ENCODE measurements at places on chromosomes 2 and 18. TPM values are rescaled to one million over a fixed set of nuclear protein-coding genes. Genes with fewer than 3 reads are reported as not detected.

Gene DOK6
- 0.54 TPM for polyA plus RNA-seq

Gene CAPN14
- not detected for polyA plus RNA-seq

Gene RAB6C
- polyA plus RNA-seq, result not detected

Gene ALPI
- polyA plus RNA-seq, result not detected

Gene EFR3B
- polyA plus RNA-seq, result 0.08 TPM

Gene CYRIA
- polyA plus RNA-seq, result 25.3 TPM

Gene CROCC2
- polyA plus RNA-seq, result not detected

Gene RAD51AP2
- polyA plus RNA-seq, result not detected

Gene GULP1
- not detected for polyA plus RNA-seq

Gene WNT6
- polyA plus RNA-seq, result not detected

Gene CHST9
- not detected for polyA plus RNA-seq

Gene KCNE4
- polyA plus RNA-seq, result not detected

Gene TSPYL6
- polyA plus RNA-seq, result not detected

Gene SERPINB13
- not detected for polyA plus RNA-seq

Gene SLC14A1
- polyA plus RNA-seq, result 12.4 TPM

GRCh38 chr2:182943339-182943738 is 76.9 kb upstream of the FRZB start:
- no peak for DNase-seq

DNA sequence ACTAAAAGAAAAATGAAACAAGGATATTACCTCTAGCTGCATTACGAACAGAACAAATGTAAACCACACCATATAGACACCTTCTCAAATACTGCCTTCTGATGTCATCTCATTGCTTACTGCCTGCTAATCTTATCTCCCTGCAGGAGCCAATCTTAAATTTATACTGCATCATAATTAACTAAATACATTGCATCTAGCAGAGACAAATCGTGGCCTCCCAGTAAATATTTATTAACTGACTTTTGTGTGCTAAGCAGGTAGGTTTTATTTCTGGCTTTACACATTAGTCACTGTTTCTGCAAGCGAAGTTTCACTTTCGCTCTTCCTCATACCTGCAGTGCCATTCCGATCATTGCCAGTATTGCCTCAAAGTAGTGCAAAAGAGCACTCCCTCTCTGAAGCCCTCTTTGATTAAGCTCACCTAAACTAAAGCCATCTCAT is 67.5 kb downstream of the SPATS2L start:
- DNase-seq, result peak; percentile 30

GRCh38 chr2:191705701-191706100 is 27.8 kb downstream of the NABP1 start:
- no peak for DNase-seq

DNA sequence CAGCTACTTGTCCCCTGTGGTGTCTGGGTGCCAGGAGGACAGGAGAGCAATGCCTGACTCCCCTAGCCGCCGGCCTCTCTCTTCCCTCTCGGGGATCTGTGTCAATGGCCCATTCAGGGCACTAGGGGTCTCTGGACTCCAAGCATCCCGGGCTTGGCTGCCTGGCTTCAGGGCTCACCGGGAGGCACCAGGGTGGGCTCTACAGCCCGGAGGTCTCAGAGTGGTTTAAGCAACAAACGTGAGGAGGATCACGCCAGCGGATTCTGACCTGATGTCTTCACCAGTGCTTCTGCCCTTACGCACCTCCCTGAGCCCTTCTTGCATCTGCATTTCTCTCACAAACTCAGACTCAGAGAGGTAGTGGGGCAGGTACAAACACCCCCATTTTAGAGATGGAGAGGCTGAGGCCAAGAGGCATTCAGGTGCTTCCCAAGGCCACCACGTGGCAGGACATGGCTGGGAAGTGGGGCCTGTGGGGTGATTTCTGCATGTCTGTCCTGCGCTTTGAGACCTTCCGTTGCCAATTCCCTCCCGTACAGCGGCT is 243.0 kb downstream of the CELF4 start:
- DNase-seq, result no peak

DNA sequence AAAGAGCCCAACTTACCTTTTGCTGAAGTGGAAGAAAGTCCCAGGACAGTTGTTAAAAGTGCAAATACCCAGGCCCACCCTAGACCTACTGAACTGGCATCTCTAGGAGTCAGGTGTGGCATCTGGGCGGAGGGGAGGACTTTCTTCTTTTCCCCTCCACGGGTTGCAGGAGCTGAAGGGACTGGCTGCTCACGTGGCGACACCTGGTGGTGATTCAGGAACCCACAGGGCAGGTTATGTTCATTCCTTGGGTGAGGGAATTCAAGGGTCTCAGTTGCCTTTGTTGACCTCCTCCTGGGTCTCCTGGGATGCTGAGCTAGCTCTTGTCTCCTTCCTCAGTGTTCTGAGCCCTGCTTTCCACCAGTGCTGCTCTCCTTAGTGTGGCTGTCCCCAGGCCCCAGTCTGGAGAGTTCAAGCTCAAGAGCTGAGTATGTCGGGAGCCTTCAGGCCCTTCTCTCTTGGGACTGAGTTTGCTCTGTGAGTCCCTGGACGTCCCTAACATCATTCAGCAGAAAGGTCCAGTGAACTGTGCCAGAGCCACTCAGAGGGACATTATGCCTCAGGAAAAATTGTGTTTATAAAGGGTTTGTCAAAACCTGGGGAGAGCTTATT is 56.9 kb downstream of the DYSF start:
- DNase-seq, result peak; percentile 63

DNA sequence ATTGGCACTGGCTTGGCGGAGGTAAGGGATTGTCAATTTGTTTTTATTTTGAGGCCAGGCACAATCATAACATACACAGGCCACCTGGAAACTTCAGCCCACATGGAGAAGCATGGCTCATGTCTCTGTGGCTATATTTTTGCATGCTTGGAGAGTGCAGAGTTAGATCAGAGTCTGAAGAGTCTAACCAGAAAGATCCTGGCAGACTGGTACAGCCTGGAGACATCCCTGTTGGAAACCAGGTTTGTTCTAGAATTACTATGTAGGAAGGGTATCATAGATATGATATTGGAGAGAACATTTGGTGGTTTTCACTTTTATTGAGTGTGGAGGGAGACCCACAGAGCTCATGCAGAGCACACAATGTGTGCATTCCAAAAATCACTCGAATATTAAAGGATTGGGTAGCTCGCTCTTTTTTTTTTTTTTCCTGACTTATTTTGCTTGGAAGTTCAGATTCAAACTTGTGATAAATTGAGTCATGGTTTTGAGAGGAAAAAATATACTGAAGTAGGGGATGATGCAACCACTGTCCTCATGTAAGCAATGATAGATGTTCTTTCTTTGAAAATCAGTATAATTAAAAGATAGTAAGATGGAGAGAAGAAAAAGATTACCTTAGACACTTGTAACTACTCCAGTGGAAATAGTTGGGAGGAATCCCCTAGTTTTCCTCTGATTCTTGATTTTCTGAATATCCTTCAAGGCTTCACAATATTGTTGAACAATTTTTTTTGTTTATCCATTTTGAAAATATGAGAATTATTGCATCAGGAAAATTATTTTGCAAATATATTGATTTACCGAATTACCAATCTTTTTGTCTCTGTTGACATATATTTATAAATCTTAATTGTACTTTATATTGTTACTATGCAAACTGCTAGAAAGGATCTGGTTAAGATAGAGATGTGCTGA is 185.7 kb upstream of the ZEB2 start:
- DNase-seq, result no peak

DNA sequence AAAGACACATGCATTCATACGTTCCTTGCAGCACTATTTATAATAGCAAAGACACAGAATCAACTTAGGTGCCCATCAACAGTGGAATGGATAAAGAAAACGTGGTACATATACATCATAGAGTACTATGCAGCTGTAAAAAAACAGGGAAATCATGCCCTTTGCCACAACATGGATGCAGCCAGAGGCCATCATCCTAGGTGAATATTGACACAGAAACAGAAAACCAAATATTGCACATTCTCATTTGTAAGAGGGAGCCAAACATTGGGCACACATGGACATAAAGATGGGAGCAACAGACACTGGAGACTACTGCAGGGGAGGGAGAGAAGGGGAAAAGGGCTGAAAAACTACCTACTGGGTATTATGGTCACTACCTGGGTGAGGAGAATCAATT is 73.5 kb downstream of the SESTD1 start:
- no peak for DNase-seq

GRCh38 chr2:78202366-78202765 is 680.2 kb upstream of the LRRTM4 start:
- DNase-seq, result no peak

DNA sequence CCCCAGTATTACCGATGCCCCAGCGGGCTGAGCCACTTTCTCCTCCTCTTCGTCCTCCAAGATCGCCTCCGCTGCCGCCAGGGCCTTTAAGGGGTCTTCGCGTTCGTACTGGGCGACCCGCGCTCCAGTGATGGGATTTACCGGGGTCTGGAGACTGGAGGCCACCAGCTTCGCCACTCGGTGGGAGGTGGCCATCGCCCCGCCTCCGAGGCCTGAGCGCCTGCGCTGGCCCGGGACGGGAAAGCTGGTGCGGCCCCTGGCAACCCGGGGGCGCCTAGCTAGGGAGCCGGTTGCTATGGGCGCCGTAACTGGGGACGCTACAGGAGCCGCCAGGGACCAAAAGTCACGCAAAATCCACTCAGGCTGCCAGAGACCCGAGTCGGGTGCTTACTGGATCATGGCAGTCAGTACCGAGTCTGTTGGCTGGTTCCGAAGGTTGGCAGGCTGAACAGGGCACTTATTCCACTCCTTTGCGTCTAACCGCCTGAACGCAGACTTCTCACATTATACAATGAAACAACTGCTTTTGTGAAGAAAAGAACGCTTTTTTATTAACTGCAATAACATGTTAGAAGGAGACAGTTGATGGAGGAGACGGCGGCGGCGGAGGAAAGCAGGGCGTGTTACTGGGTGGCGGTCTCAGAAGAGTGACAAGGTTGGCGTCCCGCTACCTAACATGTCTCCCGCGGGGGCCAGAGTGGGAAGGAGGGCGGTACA is at the start of gene FAM161A:
Gene FAM161A (minus strand): TSS at position 214 of the 717 bp plus-strand sequence. CDS start 19 bp downstream, at position 195.
- peak; percentile 80 for DNase-seq

GRCh38 chr18:48855422-48856377 is 95.1 kb downstream of the SMAD7 start:
- peak; percentile 40 for DNase-seq

- no peak for DNase-seq
These were observed 378.7 kb downstream of the METTL4 start for GRCh38 chr18:2192562-2192961.

- no peak for DNase-seq
These were observed 208.1 kb downstream of the BABAM2 start for GRCh38 chr2:28098501-28099225.

GRCh38 chr2:19728125-19728524 is 173.7 kb downstream of the TTC32 start:
- DNase-seq, result no peak

DNA sequence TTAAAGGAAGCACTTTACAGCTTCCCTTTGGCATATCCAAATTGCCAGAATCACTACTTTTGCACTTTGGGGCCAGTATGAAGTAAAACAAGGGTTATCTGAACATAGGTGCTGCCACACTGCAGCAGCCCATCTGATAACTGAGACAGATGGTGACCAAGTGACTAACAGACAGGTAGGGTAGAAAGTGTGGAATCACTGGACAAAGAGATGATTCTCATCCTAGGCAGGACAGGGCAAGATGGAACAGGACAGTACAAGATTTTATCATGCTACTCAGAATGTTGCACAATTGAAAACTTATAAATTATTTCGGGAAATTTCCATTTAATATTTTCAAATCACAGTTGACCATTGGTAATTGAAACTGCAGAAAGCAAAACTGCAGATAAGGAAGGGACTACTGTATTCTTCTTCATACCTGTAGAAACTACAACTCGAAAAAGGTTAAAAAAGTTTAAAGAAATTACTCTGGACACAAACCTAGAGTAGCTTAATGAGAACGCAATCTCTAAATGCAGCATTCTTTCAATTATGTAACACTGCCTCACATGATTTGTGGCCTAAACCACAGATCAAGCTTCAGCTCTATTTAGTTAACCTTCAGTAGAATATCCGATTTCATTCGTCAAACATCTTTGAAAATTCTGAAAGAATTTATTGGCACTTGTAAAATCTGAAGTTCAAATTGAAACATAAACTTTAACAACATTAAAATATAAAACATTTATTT is 31.4 kb downstream of the HEATR5B start:
- DNase-seq, result no peak

DNA sequence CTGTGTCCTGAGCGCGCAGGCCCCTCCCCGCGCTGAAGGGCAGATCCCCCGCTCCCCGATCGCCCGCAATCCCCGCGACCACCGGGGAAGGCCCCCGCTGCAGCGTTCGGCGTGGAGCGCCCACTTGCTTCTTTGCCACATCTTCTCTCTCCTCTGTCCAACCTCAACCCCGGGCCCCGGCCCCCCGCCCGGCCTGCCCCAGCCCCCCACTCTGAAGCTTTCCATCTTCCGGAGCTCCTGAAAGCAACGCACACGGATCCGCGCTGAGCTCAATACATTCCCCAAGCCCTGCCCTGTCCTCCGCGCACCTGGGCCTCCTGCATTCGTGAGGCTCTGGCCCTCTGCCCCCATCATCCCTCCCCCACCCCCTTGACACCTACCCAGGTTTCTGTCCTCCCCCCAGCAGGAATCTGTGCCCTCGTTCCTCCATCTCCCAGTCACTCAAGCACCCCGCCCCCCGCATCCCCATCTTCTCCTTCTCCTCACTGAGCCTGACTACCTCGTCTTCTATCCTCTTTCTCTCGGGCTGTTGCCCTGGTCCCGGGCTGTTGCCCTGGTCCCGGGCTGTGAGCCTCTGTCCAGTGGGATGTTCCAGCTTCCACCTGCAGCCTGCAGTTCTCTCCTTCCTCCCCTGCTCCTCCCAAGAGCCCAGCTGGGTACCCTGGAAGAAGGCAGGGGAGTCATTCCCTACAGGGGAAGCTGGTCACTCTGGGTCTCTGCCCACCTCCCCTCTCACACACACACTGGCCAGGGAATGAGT is 7.8 kb downstream of the SPEG start:
- DNase-seq, result no peak

DNA sequence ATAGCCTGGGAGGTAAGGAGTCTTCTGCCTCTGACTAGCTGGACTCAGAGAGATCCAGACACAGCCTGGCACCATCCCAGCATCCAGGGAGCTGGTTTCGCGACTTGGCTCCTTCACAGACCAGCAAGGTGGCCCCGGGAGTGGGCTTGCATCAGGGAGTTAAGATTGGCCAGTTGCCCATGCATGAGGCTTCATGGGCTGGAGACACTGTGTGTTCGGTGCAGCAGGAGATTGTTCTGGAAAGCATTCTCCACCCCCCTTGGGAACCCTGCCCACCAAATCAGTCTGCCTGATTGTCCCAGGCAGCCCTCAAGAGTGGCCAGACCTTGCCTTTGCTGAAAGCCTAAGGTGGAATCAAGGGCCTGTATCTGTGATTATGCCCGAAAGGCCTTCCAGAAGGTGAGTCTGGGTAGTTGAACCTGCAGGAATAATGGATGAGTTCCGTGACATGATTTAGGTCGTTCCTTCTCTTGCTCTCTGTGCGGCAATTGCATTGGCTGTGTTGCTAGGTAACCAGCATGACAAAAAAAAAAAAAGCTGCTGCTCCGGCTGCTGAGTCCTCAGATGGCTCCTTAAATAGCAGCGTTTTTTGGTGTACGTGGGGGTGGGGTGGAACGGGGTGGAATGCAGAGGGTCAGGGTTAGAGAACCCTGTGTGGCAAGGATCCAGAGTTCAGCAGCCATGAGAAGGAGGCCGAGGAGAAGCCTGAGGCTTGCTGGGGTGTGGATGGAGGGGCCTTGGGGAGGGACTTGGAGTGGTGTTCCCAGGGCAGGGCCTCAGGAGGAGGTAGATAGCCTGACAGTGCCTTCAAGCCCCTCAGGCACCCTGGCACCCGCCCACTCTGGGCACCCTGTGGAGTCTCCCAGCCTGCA is 93.0 kb upstream of the MCFD2 start:
- DNase-seq, result no peak

All from immature natural killer cell (primary cell).